Activated naive CD8-positive, alpha-beta T cell treated with anti-CD3 and anti-CD28 coated beads for 36 hours (primary cell): ENCODE measurements at places on chromosomes 16 and 17. TPM values are rescaled to one million over a fixed set of nuclear protein-coding genes. Genes with fewer than 3 reads are reported as not detected.

DNA sequence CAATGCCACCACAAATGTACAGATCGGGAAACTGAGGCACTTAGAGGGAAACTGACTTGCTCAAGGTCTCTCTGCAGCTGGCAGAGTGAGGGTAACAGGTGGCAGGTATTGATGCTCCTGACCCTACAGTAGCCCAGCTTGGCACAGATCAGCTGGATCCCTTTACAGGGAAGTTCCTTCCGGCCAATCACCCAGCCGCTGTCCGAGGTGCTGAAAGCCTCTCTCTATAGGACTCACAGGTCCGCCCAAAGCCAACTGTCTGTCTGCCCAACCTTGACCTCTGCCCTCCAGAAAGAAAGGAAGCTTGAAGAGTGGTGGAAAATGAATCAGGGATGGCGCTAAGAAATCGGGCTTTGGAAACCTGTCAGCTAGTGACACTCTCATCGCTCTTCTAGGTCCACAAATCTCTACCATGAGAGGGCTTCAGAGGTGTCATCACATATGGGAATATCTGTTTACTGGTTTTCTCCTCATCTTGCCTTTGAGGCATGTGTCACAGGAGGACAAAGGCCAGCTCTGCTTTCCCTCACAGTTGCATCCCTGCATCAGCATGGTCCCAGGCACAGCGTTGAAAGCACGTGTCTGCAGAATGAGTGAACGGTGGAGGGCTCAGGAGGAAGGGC, 246.2 kb downstream of the KATNIP start:
- H3K27ac ChIP-seq, result no peak overlapping the region
- DNase-seq, result peak; percentile 8
- H3K4me1 ChIP-seq, result no peaks in the 10 kb centered on the region
- no peak overlapping the region for H3K4me3 ChIP-seq
- H3K36me3 ChIP-seq, result no peaks in the 10 kb centered on the region

- no peak for DNase-seq
- peaks cover 22% of the 10 kb centered on the region for H3K36me3 ChIP-seq
- no peaks in the 10 kb centered on the region for H3K27me3 ChIP-seq
- no peaks in the 10 kb centered on the region for H3K4me1 ChIP-seq
- no peak overlapping the region for H3K27ac ChIP-seq
These were observed 86.2 kb downstream of the ABCC6 start for GRCh38 chr16:16137110-16137509.

DNA sequence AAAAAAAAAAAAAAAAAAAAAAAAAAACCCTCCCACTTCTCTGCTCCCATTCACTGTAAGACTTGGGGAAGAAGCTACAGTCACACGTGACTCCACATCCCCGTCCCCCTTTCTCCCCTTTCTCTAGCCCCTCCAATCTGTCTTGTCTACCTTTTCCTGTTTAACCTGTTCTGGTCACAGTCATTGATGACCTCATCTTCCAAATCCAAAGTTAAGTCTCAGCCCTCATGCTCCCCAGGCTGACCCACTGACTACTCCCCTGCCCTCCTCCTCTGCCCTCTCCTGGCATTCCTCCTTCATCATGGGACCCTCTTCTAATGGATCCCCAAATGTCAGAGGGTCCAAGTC, 1.6 kb upstream of the CDH5 start:
- no peaks in the 10 kb centered on the region for H3K36me3 ChIP-seq
- no peak for DNase-seq
- no peak overlapping the region for H3K4me3 ChIP-seq
- peaks cover 53% of the 10 kb centered on the region for H3K27me3 ChIP-seq
- peaks cover 2% of the 10 kb centered on the region for H3K4me1 ChIP-seq
- H3K27ac ChIP-seq, result no peak overlapping the region

GRCh38 chr17:879546-880442, 97.6 kb downstream of the MRM3 start:
- H3K4me1 ChIP-seq, result peaks cover 14% of the 10 kb centered on the region
- peaks cover 50% of the 10 kb centered on the region for H3K27me3 ChIP-seq
- no peaks in the 10 kb centered on the region for H3K36me3 ChIP-seq
- peak; percentile 61 for DNase-seq
- H3K27ac ChIP-seq, result no peak overlapping the region
- no peak overlapping the region for H3K4me3 ChIP-seq

GAS7 gene
- total RNA-seq, result 0.76 TPM

TMC8 gene
- 136 TPM for total RNA-seq

DNA sequence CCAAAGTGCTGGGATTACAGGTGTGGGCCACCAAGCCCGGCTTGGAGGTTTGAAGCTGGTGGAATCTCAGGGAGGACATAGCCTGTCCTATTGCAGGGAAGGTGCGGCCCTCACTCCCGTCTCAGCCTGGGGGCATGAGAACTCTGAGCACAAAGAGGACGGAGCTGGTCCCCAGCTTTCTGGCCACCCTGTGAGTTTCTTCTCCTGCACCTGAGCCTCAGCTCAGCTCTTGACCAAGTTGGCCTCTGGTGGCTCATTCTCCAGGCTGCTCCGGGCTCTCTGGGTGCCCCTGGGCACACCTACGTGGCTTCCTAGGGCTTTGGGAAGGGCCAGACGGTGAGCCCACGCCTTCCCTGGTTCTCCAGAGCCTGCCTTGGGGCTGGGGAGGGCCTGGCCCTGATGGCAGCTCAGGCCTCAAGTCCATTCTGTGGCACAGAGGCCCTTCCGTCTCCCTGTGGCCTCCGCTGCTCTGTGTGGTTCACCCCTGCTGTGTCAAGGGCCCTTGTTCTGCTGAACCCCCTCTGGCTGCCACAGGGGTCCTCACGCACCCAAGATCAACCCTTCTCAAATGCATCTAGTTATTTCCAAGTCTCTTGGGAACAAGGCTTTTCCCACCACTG, 6.9 kb upstream of the FASN start:
- DNase-seq, result no peak
- H3K36me3 ChIP-seq, result peaks cover 4% of the 10 kb centered on the region
- no peaks in the 10 kb centered on the region for H3K27me3 ChIP-seq
- peaks cover 23% of the 10 kb centered on the region for H3K4me1 ChIP-seq

MYH2 gene
- total RNA-seq, result not detected

DNA sequence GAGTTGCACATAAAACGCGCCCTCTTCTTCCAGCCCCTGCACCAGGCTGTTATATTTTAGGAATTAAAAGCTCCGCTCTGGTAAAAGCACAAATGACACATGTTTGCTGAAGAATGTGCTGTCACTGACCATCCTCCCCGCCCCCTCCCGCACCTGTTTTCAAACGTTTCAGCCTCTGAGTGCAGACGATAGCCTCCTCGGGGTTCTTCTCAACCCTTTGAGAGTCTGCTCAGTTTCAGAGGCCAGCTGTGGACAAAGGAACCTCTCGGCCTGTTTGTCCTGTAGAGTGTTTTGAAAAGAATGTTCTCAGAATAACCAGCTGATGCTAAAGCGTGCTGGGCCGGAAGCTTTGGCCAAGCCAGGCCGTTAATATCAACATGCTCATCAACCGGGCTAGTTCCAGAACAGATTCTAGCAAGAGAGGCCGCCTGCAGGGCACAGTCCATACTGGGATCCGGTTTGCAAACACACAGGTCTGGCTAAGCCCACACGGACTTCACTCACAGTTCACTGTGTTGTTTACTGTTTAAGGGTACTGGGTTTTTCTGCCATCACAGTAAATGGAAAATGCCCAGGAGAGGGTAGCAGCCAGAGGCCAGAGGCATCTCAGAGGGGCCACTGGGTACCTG, 6.4 kb upstream of the CACNG4 start:
- no peaks in the 10 kb centered on the region for H3K36me3 ChIP-seq
- H3K27me3 ChIP-seq, result peaks cover 28% of the 10 kb centered on the region
- no peak overlapping the region for H3K4me3 ChIP-seq

TLCD3B gene
- total RNA-seq, result 1.2 TPM

CCL8 gene
- not detected for total RNA-seq
